ENCODE measurements at places on chromosomes 4 and X.

DNA sequence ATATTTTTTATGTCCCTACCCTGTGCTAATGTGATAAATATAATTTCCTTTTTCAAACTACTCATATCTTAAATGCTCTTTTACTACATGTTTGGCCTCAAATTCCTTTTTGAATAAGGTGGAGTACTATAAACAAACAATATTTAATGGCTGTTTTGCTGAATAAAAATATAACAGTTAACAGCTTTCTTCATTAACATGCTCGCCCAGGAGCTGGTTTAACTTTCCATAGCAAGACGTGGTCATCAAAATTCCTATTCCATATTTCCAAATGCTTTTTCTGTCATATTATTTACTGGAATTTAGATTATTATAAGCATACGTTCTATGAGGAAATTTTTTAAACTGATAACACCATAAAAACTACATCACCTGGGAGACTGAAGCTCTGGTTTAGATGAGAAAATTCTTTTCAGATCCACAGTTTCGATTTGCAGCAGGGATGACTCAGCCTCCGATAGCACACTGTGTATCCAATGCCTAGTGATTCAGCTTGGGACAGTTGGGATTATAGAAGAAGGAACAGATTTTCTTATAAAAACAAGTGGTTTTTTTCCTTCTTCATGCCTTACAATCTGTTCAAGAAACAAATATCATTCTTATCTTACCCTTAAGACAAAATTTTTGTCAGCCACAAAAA lies 129.1 kb downstream of the FBXO8 start:
- no peak for DNase-seq

DNA sequence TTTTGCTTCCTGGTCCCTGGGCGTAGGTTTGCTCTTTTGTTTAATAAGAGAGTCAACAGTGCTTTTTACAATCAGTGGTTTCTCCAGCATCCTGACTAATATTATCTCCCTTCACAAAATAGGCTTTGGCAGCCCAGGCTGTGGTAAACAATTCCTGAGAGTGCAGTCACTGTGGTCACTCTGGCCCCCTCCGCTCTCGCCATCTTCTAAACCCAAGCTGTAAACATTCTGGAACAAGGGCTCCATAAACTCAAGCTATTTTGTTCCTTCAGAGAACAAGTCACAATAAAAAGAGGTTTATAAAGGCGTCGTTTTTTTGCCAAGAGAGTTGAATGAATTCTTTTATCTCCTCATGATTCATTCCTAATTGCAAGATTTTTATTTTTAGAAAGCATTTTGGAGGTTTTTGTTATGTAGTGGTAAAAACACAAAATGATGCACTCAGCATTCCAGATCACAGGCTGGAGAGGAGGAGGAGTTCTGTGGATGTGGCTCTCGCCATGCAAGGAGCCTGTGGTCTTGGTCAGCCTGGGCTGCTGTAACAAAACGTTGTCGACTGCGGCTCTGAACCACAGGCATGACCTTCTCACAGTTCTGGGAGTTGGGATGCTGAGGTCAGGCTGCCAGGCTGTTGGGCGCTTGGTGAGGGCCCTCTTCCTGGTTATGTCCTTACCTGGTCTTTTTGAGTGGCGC lies 486.4 kb upstream of the FAT1 start:
- no peak for DNase-seq

DNA sequence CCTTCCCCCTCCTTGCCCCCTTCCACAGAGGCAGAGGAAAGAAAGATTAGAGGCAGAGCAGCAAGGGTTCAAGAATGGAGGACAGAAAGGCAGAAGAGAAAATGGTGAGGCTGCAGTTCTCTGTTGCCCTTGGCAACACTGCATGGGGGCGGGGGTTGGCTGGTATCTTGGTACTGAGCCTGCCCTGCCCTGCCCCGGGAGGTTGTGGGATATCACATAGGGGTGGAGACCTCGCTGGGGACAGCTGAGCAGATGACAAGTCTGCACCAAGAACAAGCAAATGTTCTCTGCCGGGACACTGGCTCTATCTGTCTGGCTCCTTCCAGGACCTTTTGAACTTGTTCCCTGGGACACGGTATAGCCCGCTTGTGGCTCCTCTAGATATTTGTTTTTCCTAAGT lies 39.8 kb downstream of the NHS start:
- peak; percentile 30 for DNase-seq

- no peak for DNase-seq
Observed at GRCh38 chr4:38034986-38035882, 75.0 kb downstream of the PTTG2 start.

DNA sequence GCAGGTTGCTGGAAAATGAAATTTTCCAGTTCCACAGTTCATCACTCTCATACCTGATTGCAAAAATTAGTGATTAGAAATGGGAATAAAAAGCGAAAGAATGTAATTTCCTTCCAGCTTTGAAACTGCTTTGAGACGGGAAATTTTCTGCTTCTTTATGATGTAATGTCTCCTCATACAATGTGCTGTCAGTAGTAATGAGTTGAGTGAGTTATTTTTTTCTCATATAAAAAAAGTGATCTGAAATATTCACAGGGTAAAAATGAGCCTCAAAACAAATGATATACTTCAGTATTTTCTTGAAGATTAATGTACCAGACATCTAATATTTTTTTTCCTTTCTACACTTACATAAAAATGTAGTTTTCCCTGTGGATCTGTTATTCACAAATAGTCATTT lies 179.1 kb upstream of the FAT4 start:
- no peak for DNase-seq

DNA sequence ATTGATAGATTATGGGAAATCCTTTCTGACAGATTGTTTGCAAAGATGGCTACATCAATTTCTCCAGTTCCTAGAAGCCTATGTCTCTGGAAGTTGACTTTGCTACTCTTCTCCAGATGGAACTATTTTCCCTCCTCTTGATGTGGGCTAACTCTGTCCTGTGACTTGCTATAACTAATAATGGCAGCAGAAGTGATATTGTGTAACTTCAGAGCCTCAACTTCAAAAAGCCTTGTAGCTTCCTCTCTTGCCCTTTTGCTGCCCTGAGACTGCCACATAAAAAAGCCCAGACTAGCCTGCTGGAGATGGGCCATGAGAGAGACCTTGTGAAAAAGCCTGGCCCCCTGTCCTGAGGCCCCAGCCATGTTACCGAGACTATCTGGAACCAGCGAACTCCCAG lies 210.7 kb upstream of the SLC7A11 start:
- no peak for DNase-seq

GRCh38 chr4:1349359-1350168 lies 2.6 kb downstream of the UVSSA start:
- no peak for DNase-seq

DNA sequence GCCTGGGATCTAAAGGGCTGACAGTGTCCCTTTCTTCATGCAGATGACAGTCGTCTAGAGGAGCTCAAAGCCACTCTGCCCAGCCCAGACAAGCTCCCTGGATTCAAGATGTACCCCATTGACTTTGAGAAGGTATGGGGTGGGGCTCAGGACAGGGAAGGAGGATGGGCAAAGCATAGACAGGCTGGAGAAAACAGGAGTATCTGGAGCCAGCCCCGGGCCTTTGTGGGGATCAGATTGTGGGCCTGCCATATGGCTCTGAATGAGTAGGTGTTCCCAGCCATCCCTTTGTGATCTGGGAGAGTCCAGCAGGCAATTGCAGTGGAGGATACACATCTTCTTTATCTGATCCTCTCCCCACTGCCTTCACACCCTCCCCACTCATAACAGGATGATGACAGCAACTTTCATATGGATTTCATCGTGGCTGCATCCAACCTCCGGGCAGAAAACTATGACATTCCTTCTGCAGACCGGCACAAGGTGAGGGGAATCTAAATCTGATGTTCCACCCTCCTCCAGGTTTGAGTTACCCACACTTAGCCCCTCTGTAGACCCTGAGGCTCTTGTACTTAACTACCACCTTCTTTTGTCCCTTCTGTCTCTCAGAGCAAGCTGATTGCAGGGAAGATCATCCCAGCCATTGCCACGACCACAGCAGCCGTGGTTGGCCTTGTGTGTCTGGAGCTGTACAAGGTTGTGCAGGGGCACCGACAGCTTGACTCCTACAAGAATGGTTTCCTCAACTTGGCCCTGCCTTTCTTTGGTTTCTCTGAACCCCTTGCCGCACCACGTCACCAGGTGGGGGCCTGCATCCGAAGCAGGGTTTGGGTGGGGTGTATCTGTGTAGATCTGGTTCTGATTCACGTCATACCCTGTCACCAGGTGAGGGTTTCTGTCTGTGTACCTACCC lies 5.8 kb upstream of the CDK16 start:
- DNase-seq, result no peak

DNA sequence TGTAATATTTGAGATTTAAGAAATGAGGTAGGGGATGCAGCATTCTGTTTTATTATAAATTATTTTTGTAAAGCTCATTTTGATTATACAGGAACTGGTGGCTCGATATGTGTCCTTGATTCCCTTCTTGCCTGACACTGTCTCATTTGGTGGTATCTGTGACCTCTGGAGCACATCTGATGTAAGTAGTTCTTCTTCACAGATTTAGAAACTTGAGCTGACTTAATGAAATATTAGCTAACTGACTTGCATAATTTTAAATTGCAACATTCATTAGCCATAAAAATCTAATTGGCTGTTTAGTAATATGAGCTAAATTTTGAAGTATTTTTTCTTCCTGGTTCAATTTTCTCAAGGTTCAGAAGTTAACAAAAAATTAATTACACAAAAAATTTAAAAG lies 69.1 kb downstream of the FBXL5 start:
- DNase-seq, result no peak

- no peak for DNase-seq
Observed at GRCh38 chr4:174041555-174042105, 241.8 kb downstream of the FBXO8 start.

DNA sequence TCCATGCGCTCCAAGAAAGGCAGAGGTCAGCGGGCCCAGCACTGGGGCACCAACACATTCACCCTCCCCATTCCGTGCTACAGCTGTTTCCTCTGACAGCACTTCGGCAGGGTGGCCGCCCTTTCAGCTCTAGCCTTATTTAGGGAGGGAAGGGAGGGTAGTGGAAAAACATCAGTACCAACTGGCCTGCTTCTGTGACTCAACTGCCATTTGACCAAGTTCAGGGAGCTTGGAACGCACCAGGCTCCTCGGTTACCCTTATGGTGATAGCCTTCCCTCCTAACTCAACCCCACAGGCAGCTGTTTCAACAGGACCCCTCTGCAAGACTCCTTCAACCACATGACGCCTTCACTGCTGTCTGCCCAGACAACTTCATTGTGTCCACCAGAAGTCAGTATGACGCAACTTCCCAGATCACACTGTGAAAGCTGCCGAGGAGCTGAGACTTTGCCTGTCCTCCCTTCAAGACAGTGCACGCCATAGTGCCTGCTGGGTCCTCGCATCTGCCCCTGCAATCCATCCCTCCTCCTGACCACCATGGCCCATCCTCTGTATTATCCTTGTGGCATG lies 132.2 kb downstream of the AFAP1 start:
- no peak for DNase-seq

DNA sequence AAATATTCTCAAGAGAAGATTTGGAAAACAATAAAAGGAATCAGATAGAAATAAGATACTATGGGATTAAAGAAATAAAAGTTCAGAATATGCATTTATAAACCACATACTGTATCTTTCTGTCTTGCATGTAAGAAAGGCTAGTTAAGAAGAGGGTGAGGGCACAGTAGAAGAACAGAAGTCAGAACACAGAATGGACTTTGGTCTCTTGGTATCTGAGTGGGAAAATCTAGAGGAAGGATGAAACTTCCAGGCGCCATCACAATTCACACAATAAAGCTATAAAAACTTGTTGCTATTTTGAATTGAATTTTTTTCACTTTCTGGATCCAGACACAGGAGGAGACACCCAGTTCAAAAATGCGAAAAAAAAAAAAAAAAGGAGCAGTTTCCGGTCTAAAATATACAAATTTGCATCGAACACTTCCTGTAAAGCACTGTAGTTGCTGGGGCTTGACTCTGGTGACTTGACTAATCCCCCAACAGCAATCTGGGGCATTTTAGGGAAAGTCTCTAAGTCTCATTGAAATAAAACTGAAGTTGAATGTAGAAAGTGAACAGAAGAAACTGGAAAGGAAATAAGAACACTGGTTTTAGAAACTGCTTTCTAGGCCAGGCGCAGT lies 8.1 kb upstream of the NAAA start:
- no peak for DNase-seq

GRCh38 chrX:104697294-104697693 lies 131.3 kb downstream of the IL1RAPL2 start:
- DNase-seq, result peak; percentile 4

- DNase-seq, result no peak
Observed at GRCh38 chr4:16124232-16124631, 40.4 kb upstream of the PROM1 start.

DNA sequence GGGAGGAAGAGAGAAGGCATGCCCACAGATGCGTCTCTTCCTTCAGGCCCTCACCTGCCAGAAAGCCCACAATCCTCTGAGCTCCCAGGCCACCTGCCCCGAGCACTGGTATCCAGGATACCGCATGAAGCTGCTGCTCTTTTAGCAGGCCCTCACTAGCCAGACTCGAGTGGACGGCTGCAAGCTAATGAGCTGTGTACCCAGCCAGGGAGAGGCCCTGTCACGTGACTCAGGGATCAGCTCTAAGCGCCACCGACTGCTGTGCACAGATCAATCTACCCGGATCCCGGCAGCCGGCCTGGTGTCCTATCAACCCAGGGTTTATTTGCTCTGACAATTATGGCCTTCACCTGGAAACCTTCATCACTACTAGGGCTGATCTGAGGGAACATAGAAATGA lies 39.0 kb downstream of the BCOR start:
- DNase-seq, result no peak

DNA sequence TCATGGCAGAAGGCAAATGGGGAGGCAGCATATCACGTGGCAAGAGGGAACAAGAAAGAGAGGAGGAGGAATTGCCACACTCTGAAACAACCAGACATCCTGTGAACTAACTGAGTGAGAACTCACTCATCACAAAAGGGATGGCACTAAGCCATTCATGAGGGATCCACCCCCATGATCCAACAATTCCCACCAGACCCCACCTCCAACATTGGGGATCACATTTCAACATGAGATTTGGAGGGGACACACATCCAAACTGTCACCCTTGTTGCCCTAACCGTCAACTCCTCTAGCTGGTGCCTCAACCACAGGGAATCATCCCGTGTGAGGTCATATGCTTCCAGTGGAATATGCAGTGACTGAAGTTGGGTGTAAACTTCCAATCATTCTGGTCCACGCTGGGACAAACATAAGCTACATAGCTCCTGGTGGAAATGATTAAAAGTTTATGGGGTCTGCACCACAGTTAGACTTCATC lies 62.5 kb downstream of the TEX13C start:
- DNase-seq, result no peak

DNA sequence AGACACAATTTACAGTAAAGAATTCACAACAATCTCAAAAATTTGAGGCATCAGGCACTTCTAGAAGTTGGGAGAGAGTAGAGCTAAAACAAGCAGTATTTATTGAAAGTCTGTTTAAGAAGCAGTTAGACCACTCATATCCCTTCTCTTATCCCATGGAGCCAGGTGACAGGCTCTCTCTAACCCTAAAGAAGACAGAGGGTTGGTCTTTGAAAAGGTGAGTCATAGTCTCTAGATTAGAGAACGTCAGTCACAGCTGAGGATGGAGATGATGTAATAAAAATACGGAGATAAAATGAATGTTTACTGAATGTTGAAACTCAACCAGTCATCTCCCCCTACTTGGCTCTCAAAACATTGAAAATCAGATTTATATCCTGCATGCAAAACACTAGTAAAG lies 223.8 kb downstream of the CHIC2 start:
- DNase-seq, result no peak

All from nephron progenitor cell (in vitro differentiated cells).